NCI-H2081 (cell line): ENCODE measurements at places on chromosomes 2 and 18.

DNA sequence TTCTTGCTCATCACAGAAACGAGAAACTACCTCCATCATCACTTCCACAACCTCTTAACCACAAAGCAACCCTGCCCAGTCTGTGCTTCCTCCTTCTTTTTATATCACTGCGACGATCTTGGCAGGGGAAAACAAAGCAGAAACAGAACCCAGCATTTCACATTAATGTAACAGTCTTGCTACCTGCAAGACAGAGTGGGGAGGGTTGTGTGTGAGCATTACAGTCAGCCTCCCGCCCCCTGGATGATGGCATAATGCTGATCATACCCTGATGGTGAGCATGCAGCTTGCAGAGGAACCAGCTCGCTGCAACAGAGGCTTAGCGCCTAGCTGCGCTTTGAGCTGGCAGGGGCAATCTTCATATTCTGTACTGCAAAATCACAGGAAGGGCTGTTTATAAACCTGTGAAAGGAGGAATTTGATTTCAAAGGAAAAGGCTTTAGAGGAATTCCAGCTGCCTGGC is 376.1 kb downstream of the IRS1 start:
- DNase-seq: no peak

- no peak for DNase-seq
These were observed 290.8 kb downstream of the SLC4A3 start for GRCh38 chr2:219918254-219918653.

- no peak for DNase-seq
These were observed 130.5 kb downstream of the LPIN1 start for GRCh38 chr2:11876889-11877288.

GRCh38 chr2:45889053-45889452 is 237.6 kb downstream of the PRKCE start:
- no peak for DNase-seq

GRCh38 chr2:149731079-149731478 is 143.5 kb upstream of the MMADHC start:
- DNase-seq: no peak

- no peak for DNase-seq
These were observed 79.8 kb downstream of the MGAT5 start for GRCh38 chr2:134333646-134334189.

DNA sequence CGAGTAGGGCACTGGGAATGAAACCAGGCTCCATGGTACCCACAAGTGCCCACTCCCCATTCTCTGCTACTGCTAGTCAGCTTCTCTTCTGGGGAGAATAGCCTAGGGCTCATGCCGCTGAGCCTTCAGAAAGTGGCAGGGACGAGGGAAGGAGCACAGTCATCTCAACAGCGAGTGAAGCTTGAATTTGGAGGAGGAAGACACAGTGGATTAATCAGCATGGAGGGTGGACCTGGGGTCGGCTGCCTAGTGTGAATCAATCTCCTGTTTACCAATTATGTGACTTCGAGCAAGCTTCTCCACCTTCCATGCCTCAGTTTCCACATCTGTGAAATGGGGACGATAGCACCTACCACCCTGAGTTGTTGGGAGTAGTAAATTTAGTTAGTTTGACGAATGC is 157.0 kb downstream of the SEPTIN10 start:
- DNase-seq: no peak

DNA sequence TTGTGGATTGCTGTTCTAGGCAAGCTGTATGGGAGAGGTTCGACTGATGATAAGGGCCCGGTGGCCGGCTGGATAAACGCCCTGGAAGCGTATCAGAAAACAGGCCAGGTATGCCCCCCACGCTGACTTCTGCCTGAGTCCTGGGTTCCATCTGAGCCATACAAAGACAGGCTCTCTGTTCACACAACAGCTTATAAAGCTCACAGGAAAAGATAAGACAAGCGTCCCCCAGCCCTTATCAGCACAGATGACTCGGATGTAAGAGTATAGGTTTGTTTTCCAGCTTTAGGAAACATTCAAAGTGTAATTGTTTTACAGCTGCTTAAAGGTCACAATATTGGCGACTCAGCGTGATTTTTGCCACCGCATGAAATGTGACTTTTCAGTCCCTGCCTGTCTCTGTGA is 12.7 kb downstream of the CNDP2 start:
- no peak for DNase-seq

DNA sequence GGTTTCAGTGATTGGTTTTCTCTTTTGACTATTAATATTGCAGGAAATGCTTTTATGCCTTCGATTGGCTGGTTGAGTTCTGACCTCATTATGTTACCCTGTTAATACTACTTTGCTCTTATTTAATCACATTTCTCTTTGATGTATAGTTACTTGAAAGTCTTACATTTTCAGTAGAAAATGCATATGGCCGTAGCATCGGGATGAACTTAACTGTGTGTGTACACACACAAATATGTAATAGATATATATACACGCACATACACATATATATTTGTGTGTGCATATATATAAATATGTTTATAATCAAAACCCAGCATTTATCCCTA is 1.6 kb downstream of the EPC2 start:
- DNase-seq: no peak

- no peak for DNase-seq
These were observed 245.4 kb downstream of the GALR1 start for GRCh38 chr18:77495079-77495478.

- no peak for DNase-seq
These were observed 51.7 kb upstream of the SPATS2L start for GRCh38 chr2:200254773-200255172.

DNA sequence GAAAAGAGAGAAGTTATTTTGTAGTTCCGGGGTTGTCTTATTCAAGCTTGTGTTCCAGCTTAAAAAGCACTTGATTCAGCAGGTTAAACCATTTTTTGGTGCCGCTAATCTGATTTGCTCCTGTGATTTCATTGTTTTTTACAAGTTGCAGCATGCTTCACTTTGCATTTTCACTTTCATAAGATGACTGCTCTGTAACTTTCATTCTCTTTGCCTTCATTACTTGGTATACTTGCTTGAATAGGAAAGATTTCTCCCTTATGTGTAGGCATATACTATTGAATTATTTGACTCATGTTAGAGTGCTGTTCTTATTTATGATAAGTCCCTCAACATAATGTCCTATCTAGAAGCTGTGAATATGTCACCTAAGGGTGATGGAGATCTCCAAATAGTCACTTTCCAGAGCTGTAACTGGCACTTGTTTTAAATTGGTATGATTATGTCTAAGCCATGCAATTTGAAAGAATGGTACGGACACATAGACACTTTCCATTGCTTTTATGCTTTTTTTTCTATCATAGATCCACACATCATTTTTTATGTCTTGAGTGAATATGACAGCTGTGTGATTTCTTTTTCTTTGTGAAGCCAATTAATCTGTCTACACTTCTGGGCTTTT is 254.5 kb downstream of the DSEL start:
- DNase-seq: no peak

- no peak for DNase-seq
These were observed 31.8 kb downstream of the CREG2 start for GRCh38 chr2:101355401-101356054.

- DNase-seq: no peak
These were observed 753.9 kb downstream of the RNF144A start for GRCh38 chr2:7670905-7671641.

- no peak for DNase-seq
These were observed 500.2 kb downstream of the FBXO15 start for GRCh38 chr18:73647391-73647790.

- DNase-seq: no peak
These were observed 56.3 kb upstream of the UBXN4 start for GRCh38 chr2:135685361-135685760.

- DNase-seq: no peak
These were observed 2.8 kb downstream of the DUSP2 start for GRCh38 chr2:96142217-96143113.

DNA sequence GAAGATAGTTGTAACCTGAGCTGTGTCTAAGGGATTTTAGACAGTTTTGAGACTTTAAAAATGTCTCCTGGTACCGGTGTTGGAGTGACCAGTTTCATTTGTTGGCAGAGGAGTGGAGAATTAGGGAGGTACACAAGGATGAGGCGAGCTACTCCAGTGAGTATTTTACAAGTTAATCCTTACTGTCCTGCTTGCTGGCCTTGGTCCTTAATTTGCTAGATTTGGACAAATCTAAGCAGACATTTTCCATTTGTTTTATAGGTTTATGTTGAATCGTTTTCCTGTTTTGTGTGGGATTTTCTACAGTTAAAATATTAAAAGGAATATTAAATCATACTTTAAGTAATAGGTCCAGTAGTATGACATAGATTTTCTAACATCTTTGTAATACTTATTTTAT is 101.8 kb downstream of the ZNF407 start:
- DNase-seq: no peak

- DNase-seq: no peak
These were observed 414.5 kb downstream of the TNS1 start for GRCh38 chr2:217588266-217588665.

DNA sequence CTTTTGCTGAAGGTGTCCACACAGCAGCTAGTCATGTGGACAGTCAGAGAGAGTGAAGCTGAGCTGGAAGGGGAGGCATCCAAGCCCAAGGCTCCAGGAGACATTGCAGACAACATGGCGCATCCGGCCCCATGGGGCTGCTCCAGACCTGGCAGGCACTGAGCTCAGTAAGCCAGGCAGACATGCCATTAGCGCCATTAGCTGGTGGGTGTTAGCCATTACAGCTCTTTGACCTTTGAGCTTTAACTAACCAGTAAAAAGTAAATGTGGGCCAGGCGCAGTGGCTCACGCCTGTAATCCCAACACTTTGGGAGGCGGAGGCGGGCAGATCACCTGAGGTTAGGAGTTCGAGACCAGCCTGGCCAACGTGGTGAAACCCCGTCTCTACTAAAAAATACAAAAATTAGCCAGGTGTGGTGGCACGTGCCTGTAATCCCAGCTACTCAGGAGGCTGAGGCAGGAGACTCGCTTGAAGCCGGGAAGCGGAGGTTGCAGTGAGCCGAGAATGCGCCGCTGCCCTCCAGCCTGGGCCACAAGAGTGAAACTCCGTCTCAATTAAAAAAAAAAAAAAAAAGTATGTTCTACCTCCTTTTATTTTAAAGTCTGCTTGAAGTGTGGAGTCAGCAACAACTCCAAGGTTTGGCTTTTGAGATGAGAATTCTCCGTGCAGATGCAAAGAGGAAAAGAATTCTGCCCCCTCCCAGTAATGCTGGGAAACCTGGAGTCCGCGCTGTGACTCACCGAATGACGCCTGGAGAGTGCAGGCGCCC is 69.4 kb downstream of the TWSG1 start:
- no peak for DNase-seq

DNA sequence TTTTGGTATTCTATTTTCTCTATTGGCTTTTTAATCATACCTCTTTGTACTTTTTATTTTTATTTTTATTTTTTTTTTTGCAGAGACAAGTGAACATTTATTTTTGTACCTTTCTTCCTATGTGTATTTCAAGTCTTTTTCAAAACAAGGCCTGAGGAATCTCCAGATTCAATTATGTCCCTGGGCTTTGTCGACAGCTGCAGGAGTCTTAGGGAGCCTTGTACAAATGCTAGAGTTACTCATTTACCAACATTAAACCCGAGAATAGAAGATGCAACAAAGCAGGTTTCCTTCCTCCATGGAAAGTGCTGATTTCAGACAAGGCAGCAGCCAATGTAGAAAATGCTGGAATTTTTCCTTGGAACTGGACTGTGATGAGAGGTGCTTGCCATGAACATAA is 242.8 kb downstream of the TNS1 start:
- no peak for DNase-seq

DNA sequence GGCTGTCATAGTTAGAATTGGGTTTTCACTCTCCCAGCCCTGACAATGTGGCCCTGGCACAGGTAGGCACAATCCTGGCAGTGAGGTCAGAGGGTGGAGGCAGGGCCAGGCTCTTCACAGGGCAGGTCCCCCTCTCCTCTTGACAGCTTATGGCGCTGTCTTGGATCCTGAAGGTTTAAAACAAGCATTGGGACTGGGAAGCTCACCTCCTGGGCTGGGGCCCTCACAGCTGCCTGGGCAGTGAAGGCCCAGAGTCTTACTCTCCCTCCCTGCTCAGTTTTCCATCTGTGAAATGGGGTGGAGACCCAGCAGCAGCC is 23.3 kb downstream of the LBH start:
- DNase-seq: no peak

DNA sequence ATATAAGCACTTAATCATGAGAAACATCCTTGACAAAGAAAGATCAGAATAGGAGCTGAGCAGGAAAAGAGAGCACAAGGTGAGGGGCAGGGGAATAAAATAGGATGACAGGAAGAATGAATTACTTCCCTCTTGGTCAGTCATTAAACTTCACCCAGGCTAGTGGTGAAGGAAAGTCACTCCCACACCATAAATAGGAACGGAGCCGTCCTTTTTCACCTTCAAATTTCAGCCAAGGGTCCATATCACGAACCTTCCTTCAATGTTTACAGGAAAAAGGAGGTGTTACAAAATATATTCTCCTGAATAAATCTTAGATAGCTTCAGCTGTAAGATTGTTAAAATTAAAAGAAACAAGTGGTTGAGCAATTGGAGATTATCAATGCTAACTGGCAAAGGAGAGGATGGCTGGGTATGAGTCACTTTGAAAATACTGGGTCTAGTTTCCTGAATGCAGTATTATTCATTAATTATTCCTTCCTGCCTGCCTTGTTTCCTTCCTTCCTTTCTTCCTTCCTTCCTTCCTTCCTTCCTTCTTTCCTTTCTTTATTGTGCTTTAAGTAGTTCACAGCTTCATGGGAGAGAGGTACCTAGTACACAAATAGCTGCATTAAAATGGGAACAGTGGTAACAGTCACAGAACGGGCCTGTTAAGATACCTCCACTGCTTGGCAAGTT is 292.3 kb upstream of the ID2 start:
- no peak for DNase-seq

- DNase-seq: no peak
These were observed 110.6 kb downstream of the ZNF532 start for GRCh38 chr18:58975296-58975695.

DNA sequence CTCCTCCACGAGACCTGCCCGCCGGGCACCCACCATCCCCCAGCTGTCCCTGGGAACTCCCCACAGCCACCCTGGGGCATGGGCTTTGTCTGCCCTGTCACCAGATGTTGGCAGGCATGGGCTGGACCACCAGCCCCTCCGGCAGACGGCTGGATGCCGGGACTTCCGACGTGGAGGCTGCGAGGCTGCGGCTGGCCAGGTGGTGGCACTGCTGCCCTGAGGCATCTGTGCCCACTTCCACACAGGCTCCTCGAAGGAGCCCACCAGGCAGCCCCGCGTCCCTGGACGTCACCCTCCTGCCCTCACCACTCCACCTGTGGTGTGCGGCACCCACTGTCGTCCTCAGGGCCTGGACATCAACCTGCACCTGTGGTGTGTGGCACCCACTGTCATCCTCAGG is 319.9 kb upstream of the SALL3 start:
- peak; percentile 3 for DNase-seq

GRCh38 chr18:79876497-79876896 is 75.0 kb downstream of the SLC66A2 start:
- DNase-seq: no peak

- DNase-seq: peak; percentile 99
These were observed 160.3 kb upstream of the VRK2 start for GRCh38 chr2:57886161-57886786.

DNA sequence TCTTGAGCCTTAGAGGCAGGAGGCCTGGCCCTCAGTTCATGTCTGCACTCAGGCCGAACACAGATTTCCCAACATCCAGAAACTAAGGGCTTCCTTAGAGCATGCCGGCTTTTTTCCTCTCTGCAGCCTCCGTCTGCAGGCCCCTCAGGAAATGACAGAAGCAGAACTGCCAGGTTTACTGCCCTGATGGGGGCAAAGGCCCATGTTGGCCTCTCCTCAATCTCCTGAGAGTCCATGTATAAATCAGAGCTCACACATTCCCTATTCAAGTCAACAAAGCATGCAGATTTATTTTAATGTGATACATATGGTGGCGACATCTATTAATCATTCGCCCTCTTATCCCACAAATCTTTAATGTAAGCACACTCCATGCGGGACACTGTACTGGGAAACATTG is 475.6 kb upstream of the HS6ST1 start:
- DNase-seq: no peak
